ENCODE measurements at places on chromosomes 16 and 17.

DNA sequence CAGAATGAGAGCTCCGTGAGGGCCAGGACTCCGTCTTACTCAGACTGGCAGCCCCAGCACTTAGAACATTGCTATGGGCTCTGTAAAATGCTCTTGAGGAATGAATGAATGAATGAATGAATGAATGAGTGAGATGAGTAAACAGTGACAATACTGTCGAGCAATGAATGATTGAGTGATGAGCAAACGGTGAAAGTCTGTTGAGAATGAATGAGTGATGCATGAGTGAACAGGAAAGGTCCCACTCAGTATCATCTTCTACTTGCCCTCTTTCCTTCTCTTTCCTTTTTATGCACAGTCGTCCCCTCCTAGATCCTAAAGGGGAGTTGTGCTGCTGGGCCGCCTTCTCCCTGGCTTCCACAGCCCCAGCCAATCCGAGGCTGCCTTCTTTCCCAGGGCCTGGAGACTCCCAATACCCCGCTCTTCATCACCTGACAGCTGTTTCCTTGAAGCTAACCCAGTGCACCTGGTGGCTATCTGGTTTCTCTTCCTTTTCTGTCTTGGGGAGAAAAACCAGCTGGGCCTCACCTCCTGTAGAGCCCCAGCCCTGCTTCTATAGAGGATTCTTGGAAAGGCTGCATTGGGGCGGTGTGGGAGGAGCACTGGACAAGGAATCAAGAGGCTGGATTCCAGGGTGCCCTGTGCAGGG is 32.7 kb upstream of the CACNG1 start:
- DNase-seq, result no peak

- DNase-seq, result no peak
Measured at GRCh38 chr17:29533976-29534375, 32.9 kb downstream of the ABHD15 start.

- no peak for DNase-seq
Measured at GRCh38 chr17:7039832-7040231, 4.0 kb downstream of the SLC16A13 start.

- peak; percentile 80 for DNase-seq
Measured at GRCh38 chr16:20866145-20866772, 33.9 kb downstream of the DCUN1D3 start.

- DNase-seq, result no peak
Measured at GRCh38 chr17:49012769-49013255, 15.6 kb downstream of the IGF2BP1 start.

DNA sequence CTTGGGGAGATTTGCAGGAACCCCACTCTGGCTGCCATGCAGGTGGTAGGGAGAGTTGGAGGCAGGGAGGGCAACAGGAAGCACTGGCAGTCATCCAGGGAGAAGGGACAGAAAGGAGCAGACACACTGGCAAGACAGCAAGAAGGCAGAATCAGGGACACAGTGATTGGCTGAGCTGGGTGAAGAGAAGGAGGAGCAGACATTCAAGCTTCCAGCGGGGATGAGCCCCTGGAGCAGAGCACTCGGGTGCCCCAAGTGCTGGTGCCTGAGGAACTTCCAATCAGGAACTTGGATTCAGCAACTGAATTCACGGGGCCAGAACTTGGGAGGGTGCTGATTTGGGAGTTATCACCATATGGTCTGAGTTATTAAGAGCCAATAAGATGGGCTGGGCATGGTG is 6.3 kb upstream of the ITGA3 start:
- DNase-seq, result no peak

DNA sequence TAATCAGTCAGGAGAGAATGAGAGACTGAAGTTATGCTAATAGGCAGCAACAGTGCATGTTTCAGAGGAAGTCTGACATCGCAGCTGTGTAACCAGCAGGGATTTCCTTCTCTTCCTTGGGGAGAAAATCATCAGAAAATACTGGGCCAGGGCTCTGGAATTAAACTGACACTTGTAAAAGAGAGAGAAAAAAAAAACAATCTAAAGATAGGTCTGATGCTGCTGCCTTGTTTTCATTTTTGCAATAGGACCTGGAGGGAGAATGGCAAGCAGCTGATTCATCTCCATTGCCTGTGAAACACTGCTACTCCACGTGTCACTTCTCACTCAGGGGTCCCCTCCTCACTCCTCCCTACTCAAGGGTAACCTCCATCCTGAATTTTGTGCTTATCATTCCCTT is 17.7 kb upstream of the CORO6 start:
- no peak for DNase-seq

DNA sequence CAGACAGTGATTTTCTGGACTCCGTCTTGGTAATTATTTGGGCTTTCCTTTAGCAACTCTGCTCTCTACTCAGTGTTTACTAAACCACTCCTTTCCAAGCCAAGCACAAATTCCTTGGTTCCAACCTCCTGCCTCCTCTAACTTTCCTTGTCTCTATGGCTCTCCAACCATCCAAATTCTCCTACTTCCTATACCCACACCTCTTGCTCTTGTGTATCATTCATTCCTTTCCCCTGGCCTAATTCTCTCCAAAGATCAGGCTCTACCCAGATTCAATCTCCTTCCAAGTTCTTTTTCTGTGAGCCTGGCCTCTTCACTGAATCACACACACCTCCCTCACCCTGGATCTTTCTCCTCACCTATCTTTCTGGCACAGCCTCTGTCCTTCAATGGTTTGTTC is 1.1 kb downstream of the NEURL4 start:
- DNase-seq, result no peak

DNA sequence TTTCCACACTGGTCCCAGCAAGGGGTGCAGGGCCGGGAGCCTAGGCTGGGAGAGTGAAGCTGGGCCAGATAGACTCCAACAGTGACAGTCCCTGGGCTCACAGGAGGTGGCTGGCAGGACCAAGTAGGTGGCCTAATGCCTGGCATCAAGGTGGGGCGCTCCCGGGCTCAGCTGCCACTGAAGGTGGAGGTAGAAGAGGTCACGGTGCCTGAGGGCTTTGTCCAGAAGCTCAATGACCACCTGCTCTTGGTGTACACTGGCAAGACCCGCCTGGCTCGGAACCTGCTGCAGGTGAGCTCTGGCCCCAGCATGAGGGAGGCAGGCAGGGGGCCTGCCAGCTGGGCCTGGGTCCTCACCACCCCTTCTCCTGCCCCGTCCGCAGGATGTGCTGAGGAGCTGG is 23.8 kb downstream of the FCSK start:
- DNase-seq, result no peak

GRCh38 chr17:181245-182049 is at the start of gene DOC2B:
DOC2B (minus strand) TSS chr17:181650; CDS start chr17:181479, 171 bp downstream.
- no peak for DNase-seq

DNA sequence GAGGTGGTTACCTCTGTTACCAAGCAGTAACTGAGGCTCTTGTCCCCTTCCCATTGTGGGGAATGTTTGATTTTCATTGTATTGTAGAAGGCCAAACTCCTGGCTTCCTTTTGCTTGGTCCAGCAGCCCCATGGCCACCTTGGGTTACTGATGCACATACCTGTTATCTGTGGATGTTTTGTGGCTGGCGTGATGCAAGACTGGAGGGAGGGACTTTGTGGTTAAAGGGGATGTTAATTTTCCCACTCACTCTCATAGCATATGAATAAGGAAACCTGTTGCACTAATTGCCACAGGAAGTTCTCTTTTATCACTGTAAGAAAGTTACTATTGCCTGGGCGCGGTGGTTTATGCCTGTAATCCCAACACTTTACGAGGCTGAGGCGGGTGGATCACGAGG is 168.6 kb upstream of the HS3ST4 start:
- DNase-seq, result no peak

GRCh38 chr16:16937576-16937975 is 533.2 kb downstream of the XYLT1 start:
- no peak for DNase-seq

DNA sequence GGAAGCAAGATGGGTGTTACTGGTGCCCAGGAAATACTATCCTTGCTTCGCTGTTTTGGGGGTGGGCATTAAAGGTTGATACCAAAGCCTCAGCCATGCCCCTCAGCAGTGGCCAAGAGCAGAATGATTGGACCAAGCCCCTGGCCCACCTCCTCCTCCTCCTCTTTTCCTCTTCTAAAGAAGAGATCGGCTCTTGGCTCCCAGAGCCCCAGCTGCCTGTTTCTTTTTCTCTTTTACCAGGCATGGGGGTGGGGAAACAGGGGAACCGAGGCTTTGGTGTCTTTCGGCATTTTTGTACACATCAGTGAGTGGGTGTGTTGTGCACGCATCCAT is 5.8 kb downstream of the THRA start:
- no peak for DNase-seq

GRCh38 chr16:66516808-66517585 is 32.9 kb downstream of the TK2 start:
- peak; percentile 100 for DNase-seq

DNA sequence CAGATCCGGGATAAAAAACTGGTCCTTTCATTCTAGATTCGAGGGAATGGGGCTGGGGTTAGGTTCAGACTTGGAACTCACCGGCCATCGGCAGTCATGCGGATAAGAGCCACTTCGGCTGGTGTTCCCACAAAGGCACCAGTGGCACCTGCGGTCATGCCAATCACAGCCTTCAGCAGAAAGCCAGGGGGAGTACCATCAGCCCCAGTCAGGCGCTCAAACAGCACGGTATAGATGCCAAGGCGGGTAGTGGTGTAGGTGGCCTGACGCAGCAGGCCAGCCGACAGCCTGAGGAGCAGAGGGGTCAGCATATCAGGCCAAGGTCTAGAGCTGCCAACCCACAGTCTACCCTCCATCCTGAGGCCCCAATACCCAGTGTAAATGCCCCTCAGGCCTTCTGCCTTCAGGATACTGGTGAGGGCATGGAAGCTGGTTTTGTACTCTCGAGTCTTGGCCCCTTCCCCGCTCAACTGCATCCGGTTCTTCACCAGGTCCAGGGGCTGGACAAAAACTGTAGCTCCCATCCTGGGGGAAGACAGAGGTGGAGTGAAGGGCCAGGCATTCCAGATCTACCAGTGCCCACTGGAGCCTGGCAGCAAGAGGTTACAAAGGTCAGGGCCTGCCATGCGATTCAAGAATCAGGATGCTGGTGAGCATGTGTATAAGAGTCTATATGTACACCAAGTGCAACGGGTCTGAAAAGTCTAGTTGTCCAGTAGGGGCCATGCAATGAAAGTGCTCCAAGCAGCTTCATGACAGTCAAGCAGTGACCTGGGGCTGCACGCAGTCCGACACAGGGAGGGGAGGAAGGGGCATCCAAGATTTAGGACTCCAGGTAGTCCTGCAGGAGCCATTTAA is 929 bp downstream of the SLC25A11 start:
- no peak for DNase-seq

DNA sequence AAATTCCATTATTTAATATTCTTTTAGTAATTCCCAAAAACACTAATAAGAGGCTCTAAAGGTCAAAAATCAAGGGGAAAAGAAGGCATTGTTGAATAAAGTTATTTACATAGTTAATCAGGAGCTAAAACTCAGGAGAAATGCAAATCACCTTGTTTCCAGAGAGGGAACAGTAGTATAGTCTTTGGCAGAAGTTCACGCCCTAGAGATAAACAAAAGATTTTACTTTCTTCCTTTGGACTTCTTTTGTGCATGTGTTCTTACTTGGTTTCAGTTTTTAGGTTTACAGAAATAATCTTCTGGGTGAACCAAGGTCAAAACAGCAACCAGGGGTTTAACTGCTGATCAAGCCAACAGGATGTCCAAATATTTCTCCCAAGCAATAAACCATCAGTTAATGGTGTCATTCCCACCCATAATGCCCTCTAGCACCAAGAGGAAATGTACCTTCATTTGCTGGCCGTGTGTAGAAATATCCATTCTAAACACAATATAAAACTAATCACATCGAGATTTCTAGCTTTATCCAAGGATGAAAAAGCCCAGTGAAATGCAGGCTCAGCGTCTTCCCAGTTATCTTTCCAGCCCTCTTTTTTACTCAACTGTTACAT is 518.8 kb upstream of the SOX9 start:
- no peak for DNase-seq

Data from kidney glomerular epithelial cell (primary cell).